ENCODE measurements at places on chromosomes 11 and 22.

GRCh38 chr11:73277467-73277866 is 5.3 kb downstream of the P2RY6 start:
- no peak for DNase-seq

- no peak for DNase-seq
Measured at GRCh38 chr11:70597751-70598625, 199.7 kb downstream of the CTTN start.

- no peak for DNase-seq
Measured at GRCh38 chr11:110984147-110984546, 261.4 kb upstream of the POU2AF2 start.

DNA sequence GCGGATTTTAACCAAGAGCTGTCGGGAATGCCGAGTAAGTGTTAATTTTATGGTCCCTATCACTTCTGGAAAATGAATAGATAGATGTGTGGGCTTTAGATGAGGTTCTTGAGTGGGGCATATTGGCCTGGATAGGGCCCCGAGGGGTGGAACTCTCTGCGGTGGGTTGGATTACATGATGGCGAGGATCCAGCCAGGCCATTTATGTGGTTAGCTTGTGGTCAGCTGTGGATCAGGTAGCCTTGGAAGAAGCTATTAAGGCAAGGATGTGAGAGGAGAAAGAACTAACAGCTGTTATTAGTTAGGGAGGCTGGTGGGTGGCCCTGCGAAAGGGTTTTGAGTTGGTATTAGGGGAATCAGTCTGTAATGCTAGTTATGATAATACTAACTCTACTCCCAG is 268.4 kb downstream of the NELL1 start:
- no peak for DNase-seq

- peak; percentile 11 for DNase-seq
Measured at GRCh38 chr11:66470015-66470414, 3.3 kb downstream of the PELI3 start.

DNA sequence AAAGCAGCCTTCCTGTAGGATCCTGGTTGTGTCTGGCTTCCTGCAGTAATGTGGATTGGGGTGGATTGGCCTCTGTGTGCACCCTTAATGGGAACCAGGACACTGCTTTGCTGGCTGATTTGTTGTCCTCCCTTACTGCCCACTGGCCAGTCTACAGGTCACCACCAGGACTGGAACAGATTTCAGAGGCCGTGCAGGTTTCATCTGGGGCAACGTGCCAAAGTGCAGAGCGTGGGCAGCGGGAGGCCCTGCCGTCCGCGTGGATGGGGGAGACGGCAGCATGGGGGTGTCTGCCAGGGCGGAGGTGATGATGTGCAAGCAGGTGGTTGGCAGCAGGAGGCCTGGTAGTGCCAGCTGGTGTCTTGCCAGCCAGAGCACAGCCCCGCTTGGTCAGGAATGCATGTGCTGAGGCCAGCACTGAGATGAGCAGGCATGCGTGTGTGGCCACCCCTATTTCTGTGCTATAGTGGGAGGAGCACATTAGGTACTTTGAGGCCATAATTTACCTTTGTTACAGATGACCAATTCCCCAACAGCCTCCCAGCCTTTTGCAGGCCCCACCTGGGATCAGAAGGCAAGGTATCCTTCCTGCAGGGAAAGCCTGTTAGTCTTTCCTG is 24.3 kb downstream of the BCR start:
- no peak for DNase-seq

DNA sequence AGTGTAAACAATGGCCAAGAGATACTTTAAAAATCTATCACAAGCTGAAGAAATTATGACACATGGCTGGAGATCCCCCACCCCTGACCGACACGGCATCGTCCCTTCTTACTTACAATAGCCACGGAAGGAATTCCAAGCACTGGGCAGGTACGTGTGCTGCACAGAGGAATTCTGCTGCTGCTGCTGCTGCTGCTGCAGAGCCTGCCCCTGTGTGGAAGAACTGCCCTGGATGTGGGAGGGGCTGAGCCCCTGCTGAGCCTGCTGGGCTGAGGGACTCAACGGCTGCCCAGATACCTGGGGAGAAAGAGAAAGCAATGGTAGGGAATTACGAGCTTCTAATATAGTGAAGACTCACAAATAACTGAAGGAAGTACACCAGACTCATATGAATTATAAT is 15.0 kb upstream of the NFRKB start:
- no peak for DNase-seq

DNA sequence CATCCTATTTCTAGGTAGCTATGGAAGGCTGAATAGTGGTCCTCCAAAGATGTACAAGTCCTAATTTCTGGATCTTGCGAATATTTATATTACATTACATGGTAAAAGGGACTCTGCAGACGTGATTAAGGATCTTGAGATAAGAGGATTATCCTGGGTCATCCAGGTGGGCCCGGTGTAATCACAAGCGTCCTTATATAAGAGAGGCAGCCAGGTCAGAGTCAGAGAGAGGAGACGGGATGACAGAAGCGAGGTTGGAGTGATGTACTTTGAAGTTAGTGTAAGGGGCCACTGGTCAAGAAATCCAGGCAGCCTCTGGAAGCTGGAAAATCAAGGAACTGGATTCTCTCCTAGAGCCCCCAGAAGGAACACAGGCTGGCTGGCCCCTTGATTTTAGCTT is 70.1 kb upstream of the MYOD1 start:
- DNase-seq: no peak

DNA sequence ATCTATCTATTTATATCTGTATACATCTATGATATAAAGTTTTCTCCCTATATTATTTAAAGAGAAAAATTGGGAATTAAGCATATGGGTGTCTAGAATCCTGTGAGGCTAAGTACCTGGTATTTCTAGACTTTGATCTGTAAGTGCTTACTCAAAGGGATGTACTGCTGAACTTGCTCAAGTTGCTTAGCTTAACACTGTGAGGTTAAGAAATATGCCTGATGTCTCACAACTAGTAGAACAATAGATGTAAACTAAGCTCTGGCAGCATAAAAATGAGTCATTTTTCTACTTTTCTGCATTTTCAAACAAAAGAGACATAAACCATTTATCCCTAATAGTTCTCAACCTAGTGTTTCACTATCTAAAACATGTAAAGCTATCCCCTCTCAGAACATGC is 744.4 kb upstream of the ANO3 start:
- no peak for DNase-seq
